ENCODE measurements at places on chromosomes 2 and 18.

- DNase-seq = no peak
Measured at GRCh38 chr2:161123531-161124030, 36.6 kb upstream of the TANK start.

DNA sequence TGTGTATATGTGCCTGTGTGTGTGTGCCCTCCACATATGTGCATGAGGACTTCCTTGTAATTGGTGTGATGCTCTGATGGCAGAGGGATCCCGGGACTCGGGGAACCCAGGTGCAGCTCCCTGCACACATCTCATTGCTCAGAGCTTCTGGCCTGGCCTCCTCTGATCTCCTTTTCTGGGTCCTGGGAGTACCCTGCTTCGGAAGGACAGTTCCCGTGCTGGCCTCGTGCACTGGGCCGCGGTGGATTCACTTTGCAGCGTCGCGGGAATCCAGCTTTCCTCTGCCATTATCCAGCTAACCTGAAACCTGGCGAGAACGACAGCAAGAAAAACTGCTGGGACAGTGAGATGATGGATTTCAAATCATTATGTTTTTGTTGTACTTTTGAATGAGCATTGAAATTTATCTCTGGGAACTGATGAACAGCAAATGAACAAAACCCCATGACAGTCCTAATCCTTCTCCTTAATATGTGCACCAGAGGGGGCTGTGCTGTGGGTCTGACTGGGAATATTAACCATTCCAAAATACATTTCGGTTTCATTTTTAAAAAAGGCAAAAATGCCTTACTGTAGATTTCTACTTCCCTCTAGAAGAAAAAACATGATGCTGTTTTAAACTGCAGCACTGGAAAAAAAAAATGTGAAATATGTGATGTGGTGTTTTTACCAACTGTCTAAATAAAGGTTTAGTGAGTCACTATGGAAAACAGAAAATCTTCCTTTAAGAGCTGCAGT lies 78.2 kb downstream of the PTGR3 start:
- no peak for DNase-seq

DNA sequence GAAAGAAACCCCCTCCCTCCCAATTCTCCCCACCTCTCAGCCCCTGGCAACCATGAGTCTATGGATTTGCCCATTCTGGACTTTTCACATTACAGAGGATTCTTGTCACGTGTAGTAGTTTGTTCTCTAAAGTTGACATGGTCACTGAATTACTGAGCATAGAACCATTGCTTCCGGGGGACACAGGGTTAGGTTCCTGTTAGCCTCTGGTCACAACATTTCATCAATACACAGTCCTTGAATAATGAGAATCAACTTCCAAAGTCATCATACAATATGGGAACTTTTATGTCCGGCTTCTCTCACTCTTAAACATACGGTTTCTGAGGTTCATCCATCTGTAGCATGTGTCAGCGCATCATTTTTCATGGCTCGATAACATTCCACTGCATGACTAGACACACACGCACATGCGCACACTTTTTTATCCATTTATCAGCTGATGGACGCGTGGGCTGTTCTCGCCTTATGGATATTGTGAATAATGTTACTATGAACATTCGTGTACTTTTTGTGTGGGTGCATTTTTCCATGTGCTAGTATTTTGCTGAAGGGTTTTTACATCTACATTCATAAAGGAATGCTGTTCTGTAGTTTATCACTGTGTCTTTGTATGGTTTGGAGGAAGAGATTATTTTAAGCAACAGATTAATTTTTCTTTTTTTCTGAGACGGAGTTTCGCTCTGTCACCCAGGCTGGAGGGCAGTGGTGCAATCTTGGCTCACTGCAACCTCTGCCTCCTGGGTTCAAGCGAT lies 48.1 kb downstream of the PARD6G start:
- no peak for DNase-seq

GRCh38 chr2:1584051-1584531 lies 160.2 kb downstream of the PXDN start:
- DNase-seq = no peak

- no peak for DNase-seq
Measured at GRCh38 chr18:67589325-67589724, 72.8 kb upstream of the DSEL start.

- DNase-seq = no peak
Measured at GRCh38 chr18:10053861-10054260, 140.0 kb downstream of the VAPA start.

DNA sequence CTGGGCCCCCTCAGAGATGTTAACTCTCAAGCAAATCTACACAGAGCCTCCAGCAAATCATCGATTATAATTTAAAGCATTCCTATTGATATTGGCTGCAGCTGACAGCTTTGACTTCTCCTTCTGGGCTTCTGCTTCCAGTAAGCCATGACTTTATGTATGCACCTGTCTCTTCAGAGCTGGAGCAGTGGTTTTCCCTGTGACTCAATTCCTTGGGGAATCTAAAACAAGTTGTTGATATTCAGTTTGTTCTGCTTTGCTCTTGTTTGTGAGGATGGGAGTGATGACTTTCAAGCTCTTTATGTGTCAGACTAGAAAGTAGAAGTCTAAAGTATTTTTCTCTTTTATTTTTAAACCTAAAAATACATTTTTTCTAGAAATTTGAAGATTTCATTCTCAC lies 45.1 kb upstream of the TNP1 start:
- no peak for DNase-seq

DNA sequence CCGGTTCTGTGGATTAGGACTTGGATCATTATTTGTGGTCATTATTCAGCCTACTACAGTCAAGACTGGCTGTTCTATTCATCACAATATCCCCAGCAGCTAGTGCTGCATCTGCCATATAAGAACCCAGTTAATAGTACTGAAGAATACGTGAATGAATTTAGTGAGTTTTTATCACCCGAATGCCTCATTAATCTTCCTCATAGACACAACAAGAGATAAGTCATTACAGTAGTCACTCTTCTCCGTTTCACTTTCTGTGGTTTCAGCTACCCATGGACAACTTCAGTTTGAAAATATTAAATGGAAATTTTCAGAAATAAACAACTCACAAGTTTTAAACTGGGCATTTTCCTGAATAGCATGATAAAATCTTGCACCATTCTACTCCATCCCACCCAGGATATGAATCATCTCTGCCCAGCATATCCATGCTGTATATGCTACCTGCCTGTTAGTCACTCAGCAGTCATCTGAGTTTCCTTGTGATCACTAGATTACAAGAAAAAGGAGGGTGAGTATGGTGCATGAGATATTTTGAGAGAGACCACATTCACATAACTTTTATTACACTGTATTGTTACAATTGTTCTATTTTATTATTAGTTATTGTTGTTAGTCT lies 363.7 kb upstream of the CHAC2 start:
- no peak for DNase-seq

DNA sequence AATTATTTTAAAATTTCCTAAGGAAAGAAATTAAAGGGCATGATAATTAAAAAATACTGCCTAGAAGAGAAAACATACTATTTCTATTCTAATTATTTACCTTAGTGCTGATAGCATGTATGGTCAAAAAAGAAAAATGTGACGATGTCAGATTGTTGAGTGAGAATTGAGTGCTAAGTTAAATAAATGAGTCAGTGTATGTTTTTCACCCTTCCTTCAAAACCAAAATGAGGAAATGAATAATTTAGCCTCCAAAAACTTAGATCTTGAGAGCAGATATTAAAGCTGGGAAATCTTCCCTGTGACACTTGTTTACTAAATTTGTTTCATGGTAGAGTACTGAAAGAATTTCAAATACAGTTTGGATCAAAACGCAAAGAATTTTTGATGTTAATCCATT lies 58.6 kb upstream of the NYAP2 start:
- no peak for DNase-seq

- no peak for DNase-seq
Measured at GRCh38 chr2:135485441-135485840, 45.6 kb downstream of the ZRANB3 start.

DNA sequence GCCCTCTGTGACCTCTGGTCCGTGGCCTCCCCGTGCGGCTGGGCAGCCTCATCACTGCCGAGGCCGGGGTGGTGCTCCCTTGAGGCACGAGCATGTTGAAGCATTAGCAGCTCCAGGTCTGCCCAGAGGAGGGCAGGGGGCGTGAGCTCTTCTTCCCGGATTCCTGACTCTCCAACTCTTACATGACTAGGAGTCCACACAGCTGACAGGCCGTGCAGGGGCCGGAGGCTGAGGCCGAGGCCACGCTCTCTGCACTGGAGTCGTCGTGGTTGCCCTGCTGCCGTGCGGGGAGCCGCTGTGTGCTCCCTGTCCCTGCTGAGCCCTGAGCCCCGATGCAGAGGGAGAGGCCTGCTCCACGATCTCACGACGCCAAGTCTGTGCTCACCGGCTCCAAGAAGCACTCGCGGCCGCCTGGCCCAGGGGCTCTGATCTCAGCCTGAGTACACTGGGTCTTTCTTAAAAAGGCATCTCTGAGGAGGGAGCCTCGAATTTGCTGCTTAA lies 19.4 kb upstream of the KCNG2 start:
- DNase-seq = no peak

- no peak for DNase-seq
Measured at GRCh38 chr18:54360406-54360805, 2.7 kb downstream of the C18orf54 start.

- DNase-seq = no peak
Measured at GRCh38 chr2:128716299-128716721, 397.6 kb upstream of the HS6ST1 start.

DNA sequence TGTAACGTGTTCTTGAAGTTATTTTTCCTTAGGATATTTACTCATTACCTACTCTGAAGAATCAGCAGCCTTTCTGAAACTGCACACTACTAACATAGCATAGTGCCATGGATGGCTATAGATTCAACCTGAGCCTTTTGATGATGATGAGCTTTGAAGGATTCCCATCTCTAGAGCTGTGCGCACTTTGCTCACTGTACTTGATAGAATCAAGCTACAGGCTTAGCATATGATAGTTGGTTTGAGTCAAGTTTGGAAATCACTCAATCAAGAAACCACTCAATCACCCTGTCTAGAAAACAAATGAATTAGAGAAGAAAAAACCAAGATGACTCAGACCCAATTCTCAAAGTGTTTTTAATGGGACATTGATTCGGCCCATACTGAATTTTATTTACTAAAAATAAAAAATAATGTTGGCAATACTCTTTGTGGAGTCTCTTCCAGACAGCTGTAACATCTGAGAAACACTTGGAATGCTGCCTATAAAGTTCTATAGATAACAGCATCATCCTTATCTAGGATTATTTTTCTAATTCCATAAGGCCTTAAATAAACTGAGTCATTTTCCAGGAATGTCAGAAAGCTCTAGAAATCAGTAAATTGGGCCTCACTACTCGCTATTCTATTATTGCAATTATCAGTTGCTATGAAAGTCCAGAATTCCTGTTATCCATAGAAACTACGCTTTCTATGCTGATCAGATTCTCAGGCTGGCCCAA lies 259.0 kb upstream of the ERBB4 start:
- DNase-seq = no peak

GRCh38 chr18:1052301-1052700 lies 147.6 kb downstream of the ADCYAP1 start:
- no peak for DNase-seq

DNA sequence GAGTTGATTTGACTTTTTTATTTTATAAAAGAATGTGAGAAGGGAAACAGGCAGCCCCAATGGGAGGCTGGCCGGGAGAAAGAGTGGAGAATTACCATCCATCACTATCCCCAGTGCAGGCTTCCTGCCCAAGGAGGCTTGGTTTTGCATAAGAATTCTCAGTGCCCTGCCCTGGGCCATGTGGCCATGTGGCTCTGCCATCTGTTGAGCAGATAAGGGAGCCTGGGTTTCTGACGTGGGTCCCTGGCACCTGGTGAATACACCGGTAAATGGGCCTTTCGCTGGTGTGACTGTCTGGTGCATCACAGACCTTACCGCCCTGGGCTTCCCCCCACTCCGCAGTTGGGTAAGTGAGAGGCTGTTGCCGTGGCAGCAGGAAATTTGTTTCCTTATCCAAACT lies 54.5 kb upstream of the TMEM163 start:
- DNase-seq = no peak

DNA sequence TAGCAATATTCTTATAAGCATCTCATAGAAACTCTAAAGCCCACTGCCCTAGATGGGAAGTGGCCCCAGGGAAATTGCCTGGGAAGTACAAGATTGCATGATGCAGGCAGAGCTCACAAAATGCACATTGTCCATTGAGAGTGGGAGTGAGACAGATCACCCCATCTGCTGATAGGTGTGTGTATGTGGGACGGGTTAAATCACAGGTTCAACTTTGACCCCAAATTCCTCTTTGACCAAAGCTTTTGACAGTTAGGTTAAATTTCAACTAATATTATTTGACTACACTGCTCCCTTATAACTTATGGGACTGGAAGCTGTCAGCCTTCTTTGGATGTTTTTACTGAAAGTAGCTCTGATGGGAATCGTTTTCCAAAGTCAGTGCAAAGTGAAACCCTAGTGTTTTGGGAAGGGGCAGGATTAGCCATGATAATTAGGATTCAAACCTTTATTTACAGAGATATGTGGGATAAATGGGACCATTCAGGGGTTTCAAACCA lies 11.4 kb upstream of the FABP1 start:
- no peak for DNase-seq

- DNase-seq = no peak
Measured at GRCh38 chr2:142134911-142135310, 4.1 kb upstream of the LRP1B start.

DNA sequence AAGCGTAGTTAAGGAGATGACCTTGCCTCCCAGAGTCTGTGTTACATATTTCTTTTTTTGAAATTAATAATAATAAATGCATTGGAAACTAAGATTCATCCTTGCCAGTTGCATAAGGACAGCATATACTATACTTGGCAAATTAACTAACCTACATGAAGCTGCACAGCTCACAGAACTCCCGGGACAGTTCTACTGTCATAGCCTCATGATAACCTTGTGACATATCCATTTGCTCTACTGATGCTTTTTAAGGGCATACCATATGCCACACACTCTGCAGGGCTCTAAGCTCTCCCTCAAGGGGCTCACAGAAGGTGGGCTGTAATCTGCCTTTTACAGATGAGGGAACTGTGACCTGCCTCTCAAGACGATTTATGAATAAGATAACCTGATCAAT lies 3.8 kb downstream of the ITGB1BP1 start:
- DNase-seq = no peak

DNA sequence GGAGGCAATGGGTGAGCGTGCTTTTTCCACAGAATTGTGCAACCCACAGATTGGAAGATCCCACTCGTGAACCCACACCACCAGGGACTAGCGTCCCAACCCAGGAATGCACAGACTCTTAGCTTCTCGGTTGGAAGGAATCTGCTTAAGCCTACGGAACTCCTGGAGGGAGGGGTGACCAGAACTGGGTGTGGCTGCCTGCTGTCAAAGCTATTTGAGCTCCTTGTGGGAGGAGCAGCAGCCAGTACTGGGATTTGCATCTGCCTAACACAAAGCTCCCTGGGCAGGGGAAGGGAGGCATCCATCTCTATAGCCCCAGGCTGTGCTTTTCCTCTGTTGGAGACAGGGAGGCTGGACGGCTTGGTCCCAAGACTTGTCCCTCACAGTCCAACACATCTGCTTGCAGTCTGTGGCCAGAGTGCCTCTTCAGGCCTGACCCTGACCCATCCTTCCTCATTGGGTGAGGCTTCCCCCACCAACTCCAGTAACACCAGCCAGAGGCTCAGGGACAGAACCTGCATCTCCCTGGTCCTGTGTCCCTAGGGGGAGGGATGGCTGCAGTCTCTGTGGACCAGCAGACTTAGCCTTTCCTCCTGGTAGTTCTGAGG lies 27.9 kb downstream of the HNMT start:
- no peak for DNase-seq
